Renal cortex interstitium (tissue), 15 donors: ENCODE measurements at places on chromosomes 13 and 19. TPM values are rescaled to one million over a fixed set of nuclear protein-coding genes. Genes with fewer than 3 reads are reported as not detected.

ZNF865 gene
- polyA plus RNA-seq, result 11.1 TPM

SYNE4 gene
- polyA plus RNA-seq, result 9.8 TPM

CGB1 gene
- not detected for polyA plus RNA-seq

CAB39L gene
- polyA plus RNA-seq, result 14.4 TPM

FFAR1 gene
- 0.52 TPM for polyA plus RNA-seq

FUT3 gene
- 1.9 TPM for polyA plus RNA-seq

CEACAM16 gene
- polyA plus RNA-seq, result not detected

RDH8 gene
- not detected for polyA plus RNA-seq

ETFB gene
- polyA plus RNA-seq, result 158 TPM

DNA sequence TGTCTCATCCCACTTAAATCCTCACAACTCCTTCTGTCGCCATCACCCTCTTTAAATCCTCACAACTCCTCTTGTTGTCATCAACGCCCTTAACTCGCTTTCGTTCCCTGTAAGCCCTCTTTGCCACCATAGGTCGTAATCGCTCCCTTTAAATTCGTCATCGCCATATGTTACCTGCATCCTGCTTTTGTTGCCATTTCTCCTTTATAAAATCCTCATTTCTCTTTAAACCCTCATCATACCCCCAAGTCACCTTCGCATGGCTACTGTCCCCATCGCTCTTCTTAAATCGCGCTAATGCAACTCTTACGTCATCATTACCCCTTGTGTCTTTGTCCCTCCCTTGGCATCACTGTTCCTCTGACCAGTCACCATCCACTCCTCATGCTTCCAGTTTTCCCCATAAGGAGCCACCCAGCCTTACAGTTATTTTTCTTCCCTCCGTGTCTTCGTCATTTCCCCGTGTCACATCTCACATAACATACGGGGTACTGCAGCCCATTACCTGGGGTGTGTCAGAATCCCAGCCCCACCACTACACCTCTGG, 539 bp downstream of the PLD3 start:
- DNase-seq, result peak; percentile 25

- DNase-seq, result peak; percentile 69
Observed at GRCh38 chr13:110390567-110390966, 83.5 kb downstream of the COL4A2 start.

DNA sequence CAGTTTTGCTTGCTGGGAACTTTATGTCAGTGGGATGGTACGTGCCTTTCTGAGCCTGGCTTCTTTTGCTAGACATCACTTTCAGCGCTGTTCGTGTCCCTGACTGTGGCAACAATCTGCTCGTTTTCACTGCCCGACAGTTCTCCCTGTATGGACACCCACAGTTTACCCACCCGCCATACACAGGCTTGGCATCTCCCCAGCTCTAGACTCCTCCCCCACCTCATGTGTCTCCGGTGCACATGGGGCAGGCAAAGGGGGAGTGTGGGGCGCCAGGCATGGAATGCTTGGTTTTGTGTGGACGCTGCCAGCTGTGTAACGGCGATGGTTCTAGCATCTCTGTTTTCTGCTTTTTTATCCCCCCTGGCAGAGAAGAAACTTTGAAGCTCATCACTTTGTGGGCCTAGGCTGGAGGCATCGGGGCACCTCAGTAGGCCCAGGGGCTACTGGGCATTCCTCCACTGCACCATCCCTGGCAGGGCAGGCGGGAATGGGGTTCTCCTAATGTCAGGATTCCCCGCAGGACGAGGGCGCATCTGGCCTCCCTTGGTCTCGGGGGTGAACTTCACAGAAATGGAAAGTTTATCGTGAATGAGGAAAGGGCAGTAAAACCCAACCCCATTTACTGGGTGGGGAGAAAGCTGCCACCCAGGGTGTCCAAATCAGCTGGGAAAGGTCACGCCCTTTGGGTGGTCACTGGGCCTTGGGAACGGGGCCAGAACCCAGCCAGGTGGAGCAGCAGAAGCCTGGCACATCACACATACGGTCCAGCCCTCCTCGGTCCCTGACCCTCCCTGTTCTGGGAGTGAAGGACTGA, 60.8 kb downstream of the CEBPG start:
- DNase-seq, result no peak

- no peak for DNase-seq
Observed at GRCh38 chr19:50178859-50179537, 15.9 kb upstream of the IZUMO2 start.

GRCh38 chr13:44648392-44649103, 72.4 kb upstream of the TSC22D1 start:
- DNase-seq, result peak; percentile 34

DNA sequence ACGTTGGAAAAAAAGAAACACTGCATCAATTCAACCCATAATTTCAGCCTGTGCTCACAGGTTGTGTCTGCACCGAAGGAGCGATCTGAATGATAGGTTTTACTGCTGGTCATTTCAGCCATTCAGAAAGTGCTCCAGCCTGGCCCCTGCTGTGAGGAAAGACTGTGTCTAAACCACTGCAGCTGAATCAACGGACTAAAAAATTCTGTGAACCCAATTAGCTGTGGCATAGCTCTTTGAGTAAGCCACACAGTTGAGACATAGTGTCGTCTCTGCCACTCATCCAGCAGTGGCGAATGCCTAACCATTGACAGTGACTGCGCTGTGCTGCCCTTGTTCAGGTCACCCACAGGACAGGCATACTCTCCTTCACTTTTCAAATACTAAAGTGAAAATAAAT, 179.8 kb downstream of the COG6 start:
- no peak for DNase-seq

DNA sequence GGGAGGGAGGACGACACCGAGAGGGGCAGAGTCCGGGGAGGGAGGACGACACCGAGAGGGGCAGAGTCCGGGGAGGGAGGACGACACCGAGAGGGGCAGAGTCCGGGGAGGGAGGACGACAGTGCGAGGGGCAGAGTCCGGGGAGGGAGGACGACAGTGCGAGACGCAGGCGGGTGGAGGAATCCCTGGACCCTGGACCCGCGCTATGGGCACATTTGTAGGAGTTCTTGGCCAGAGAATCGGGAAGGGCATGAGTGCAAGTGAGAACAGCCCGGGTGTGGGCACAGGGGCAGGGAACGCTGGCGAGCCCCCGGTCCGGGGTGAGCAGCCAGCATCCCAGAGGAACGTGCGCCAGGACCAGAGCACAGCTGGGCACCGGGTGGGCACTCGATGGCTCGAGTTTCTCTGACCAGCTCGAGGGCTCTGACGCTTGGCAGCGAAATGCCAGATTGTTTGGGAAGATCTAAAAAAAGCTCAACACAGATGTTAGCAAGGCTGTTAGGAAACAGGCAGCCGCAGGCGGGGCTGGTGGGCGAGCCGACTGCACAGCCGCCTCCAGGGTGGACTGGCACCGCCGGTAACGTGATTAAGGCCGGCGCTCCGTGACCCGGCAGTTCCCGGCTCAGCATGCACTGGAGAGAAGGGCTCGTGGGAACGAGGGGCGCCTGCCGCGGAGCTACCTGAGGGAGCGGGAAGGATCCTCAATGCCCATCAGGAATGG, 17.9 kb upstream of the C2CD4C start:
- no peak for DNase-seq

DNA sequence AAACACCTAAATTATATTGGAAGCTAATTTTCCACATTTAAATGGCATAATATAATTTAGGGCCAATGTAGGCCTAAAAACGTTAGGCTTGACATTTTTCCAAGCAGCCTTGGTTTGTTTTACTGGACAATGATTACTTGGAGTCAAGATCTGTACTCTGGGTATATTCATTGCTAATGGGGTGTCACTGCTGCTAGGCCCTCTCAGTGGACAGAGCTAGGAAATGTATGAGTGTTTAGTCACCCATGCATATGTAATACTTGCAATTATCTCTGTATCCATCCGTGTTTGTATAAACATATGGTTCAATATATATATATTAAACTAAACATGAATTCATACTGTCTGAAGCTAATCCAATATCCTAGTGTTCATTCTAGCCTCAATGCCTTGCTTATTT, 598.1 kb downstream of the DCT start:
- DNase-seq, result no peak

- DNase-seq, result no peak
Observed at GRCh38 chr19:38333245-38333644, 2.4 kb upstream of the CATSPERG start.

DNA sequence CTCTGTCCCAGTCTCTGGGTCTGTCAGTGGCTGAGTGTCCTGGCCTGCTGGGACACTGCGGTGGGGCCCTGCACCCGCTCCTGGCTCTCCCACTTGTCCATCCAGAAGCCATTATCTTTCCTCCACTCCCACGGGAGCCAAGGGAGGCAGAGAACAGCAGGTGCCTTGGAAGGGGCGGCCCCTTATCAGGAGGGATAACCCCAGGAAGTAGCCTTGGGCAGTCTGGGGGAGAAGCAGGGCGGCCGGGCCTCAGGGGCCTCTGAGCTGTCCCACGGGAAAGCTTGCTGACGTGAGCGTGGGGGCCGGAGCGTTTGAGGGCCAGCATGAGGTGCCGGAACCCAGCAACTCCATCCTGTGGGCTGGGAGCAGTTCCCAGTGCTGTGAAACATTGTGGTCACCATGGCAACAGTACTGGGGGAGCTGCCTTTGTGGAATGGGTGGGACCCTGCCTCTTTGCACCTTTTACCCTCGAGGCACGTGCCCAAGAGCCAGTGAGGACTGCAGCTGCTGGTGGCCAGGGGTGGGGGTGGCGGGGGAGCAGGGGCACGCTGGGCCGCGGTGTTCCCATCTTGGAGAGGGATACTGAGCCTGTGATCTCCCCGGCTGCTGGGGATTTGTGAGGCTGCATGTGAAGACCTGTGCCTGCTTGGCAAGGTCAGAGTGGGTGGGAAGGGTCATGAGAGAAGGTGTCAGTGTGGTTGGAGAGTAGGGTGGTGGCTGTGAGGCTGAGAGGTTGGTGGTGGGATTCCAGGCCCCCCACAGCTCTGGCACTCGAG, 20.9 kb downstream of the KLHL26 start:
- DNase-seq, result no peak

- no peak for DNase-seq
Observed at GRCh38 chr19:10223488-10224213, 7.5 kb downstream of the S1PR2 start.

DNA sequence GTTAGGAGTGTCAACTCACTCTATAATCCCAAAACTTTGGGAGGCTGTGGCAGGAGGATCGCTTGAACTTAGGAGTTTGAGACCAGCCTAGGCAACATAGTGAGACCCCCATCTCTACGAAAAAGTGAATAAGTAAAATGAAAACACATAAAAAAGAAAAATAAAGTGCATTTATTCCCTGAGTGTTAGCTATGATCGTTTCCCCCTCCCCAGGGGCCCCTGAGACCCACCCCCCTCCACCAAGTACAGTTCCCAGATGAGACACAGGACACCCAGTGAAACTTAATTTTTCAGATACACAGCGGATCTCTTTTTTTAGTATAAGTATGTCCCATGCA, 28.6 kb upstream of the NANOS3 start:
- no peak for DNase-seq

DNA sequence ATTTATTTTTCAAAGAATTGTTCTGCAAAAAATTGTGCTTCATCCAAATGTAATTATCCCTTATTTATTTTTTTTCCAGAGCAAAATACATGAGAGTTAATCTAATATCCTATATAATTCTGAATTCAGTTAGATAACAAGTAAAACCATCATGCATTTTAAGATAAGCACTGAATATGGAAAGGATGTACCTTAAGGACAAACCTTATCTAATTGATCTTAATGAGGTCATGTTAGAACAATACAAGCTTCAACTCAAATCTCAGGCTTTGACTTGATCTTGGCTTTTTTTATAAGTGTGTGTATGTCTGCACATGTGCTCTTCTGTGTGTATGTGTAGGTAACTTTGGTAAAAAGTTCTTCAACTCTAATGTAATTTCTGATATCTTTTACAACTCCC, 1828.8 kb downstream of the PCDH9 start:
- no peak for DNase-seq

DNA sequence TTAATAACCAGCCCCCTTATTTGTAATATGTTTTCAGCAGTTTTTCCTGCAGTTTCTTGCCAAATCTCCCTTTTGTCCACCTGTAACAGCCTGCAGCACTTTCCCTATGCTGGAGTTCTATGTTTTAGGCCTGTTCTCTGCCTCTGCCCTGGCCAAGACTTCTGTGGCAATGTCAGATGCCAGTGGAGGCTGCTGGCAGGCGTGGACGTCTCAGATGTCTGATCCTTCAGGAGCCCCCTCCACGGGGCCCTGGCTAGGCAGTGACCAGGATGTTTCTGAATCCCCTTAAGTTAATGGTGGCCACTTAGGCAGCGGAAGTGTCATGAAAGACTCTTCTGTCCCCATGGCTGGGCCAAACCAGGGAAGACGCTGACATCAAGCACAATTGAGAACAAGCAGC, 40.8 kb downstream of the SIPA1L3 start:
- DNase-seq, result no peak

GRCh38 chr13:29579094-29579493, 16.4 kb downstream of the SLC7A1 start:
- DNase-seq, result no peak

- DNase-seq, result no peak
Observed at GRCh38 chr19:49389406-49389805, 1.4 kb downstream of the KASH5 start.

- DNase-seq, result no peak
Observed at GRCh38 chr19:40745402-40745780, 4.9 kb downstream of the ACTMAP start.

DNA sequence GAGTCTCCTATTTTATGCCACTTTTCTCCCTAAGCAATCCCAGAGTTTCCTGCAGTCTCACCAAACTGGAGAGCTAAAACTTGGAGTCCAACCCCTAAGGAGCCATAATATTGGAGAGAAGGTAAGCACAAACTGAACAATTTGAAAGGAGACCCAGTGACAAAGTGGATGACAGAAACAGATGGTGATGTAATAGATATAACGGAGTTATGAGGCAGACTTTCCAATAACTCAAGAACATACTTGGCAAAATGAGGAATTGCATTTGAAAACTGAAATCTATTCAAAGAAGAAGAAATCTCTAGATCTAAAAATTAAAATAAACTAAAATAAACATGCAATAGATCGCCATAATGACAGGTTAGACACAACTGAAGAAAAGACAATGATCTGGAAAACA, 200.9 kb upstream of the MIR17HG start:
- no peak for DNase-seq

DNA sequence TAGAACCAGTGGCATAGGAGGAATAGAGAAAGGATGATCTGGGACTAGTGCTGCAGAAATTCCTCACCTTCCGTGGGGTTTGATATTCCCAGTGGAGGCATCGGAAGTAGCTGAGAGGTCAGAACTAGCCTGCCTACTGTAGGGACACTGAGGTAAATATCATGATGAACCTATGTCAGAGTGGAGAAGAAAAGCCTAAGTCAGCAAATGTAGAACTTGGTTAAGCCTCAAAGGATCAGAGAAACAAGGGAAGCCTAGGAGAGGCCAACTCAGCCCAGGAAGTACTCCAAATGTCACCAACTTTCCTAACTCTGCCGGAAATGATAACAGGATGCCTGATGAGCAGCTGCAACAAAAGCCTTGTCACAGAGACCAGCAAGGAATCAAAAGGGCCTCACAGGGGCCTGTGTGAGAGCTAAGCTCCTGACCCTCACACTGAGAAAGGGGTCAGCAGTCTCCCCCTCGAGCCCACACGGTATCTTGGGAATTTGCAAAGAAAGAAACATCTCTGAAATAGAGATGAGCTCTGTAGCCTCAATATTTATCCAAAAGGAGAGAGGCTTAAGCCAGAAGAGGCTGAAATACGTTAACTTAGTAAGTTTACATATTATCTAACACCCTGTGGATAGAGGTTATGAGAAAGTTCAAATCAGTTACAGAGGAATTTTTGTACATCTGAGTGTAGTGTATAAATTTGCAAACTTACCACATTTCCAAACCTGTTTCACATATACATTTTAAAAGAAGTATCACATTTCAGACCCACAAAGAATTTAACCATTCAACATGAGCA, 1064.3 kb downstream of the DIAPH3 start:
- DNase-seq, result no peak
